ENCODE measurements at places on chromosomes 5 and 9.

DNA sequence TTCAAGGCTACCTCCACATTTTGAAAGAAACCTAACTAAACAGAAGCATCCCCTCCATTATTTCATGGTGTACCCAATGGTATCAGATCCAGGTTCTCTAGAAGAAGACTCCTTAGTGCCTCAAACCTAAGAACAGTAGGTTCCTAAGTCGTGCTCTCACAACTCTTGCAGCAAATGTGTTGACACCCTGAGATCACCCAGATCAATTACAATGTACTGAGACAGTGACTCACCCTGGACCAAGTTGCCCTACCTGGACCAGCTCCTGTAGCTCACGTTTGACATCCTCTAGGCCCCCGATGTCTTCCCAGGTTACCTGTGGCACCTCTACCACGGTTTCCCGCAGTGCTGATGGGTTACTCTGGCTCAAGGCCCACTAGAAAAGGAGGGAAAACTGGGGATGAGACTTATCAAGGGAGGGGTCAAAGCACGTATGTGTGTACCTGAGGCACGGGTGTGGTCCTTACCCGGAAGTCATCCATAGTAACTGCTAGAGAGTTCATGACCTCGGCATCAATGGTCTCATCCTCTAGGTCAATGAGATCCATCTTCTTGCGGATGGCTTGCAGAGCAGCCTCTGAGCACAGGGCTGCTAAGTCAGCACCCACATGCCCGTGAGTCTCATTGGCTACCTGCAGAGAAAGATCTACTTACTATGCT lies 11.7 kb downstream of the VCP start:
- DNase-seq, result no peak

- DNase-seq, result no peak
These were observed 54.8 kb downstream of the SV2C start for GRCh38 chr5:76137887-76138542.

DNA sequence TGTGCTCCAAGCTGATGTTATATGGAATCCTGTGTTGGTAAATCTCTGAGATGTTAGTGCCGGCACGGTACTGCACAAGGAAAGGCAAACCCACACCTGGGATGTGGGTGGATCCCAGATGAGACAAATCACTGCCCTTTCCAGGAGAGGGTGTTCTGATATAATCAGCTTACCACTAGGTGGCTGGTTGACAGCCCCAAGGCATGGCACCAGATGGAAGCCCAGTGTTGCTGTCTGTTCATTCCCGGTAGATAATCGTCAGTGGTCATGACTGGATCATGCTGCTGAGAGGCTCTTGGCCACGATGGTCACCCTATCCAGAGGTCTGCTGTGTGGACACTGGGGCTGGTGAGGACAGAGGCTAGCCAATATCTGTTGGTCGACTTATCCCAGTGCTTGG lies 184.0 kb downstream of the CACNA1B start:
- no peak for DNase-seq

DNA sequence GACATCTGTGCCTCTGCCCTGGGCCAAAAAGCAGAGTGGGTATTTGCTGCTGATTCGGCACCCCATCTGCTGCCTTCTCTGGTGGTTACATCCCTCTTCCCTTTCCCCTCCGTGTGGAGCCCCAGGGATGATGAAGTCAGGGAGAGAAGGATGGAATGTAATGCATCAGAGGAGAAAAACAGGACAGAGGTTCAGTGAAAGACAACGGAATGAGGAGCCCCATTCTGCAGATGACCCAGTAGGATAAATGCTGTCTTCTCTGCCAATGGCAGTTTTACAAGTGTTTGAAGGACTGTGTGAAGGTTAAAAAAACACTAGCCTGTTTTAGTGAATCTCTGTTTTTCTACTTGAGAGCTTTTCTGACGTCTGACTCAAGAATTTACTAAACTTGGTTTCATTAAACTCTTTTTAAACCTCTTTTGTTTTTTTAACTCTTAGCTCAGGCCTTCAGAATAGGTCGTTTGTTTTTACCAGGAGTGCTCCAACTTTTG lies 86.3 kb downstream of the NLN start:
- DNase-seq, result no peak

- no peak for DNase-seq
These were observed 177.2 kb downstream of the GADD45G start for GRCh38 chr9:89781838-89782540.
